ENCODE measurements at places on chromosomes 11 and 22.
A peak's percentile ranks its signal among the peaks of the same experiment; 100 is the strongest.

- peak; percentile 99 for DNase-seq
Measured at GRCh38 chr11:66970807-66971442, 4.2 kb upstream of the C11orf86 start.

DNA sequence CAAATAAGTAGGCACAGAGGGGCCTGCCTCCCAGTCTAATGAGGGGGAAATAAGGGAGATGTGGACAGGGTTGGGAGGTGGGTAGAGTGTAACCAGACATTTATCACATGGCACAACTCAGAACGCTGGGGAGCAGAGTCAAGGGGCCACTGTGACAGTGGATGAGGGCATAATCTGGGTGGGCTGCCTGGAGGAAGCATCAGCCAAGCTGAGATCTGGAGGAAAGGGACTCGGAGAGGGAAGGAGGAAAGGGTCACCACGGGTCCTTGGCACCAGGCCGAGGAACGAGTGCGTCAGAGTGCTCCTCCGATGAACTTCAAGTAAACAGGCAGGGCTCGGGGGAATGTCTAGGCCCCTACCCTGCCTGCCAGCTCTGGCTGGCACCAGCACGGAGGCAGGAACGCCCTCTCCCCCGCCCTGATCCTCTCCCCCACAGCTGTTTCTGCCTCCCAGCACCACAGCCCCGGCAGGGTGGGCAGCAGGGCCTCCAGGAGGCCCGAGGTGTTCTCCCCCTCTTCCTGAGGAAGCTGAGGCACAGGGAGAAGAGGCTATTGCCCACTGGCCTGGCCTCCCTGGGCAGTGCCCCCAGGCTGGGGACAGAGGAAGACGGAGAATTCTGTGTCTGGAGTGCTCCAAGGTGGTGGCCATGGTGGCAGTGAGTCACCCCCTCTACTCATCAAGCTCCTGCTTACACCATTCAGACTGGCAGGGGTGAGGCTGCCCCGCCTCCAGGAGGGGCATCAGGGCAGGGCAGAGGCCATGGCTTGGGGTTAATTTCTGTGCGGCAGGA is 4.2 kb downstream of the ALDH3B1 start:
- DNase-seq: peak; percentile 81

DNA sequence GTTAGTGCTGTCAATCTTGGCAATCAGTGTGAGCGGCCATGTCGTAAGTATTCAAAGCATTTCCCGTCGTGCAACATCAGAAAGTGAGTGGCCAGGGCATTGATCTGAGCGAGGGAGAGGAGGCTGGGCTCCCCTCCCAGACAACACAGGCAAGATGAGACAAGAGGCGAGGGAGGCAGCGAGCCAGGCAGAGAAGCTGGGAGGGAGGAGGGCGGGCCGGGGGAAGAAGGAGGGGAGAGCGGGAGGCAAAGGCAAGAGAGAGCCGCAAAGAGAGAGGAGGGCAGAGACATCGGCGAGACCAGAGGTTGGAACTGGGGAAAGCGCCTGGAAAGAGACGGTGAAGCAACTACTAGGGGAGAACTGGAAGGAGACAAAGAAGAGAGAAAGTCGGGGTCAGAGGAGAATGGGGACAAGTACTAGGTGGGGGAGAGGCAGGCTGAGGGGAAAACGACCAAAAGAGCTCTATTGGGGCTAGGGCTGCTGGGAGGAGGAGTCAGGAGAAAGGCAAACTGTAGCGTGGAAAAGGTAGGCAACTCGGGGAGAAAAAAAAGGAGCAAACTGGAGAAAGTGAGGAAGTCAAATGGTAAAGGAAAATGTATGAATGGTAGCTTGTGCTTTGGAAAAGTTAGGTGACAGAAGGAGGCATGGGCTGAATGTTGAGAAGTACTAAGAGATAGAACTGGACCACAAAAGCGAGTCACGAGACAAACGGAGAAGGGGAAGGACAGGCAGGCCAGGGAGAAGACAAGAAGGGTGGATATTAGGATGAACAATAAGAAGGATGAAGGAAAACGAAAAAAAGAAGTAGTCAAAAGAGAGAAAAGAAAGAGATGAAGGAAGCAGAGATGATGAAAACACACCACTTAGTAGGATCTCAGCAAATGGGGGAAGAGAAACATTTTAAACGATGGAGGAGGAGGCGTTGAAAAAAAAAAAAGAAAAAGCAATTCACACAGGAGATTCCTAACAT is 130.5 kb upstream of the C11orf58 start:
- DNase-seq: peak; percentile 71

DNA sequence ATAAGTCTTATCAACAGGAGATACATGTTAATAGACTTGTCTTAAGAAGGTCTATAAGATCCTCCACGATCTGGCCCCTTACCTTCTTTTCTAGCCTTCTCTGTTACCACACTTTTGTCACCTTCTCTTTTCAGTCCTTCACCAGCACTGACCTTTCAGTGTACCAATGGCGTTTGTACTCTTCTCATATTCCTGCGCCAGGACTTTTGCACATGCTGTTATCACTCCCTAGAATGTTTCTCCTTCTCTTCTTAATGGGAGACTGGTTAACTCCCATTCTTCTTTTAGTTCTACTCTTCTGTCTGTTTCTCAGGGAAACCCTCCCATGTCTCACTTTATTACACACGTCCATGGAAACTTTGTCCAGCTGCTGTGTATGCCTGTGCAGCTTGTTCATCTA is 4.4 kb upstream of the EED start:
- DNase-seq: no peak

GRCh38 chr11:106457727-106458126 is 380.3 kb downstream of the AASDHPPT start:
- DNase-seq: peak; percentile 15

DNA sequence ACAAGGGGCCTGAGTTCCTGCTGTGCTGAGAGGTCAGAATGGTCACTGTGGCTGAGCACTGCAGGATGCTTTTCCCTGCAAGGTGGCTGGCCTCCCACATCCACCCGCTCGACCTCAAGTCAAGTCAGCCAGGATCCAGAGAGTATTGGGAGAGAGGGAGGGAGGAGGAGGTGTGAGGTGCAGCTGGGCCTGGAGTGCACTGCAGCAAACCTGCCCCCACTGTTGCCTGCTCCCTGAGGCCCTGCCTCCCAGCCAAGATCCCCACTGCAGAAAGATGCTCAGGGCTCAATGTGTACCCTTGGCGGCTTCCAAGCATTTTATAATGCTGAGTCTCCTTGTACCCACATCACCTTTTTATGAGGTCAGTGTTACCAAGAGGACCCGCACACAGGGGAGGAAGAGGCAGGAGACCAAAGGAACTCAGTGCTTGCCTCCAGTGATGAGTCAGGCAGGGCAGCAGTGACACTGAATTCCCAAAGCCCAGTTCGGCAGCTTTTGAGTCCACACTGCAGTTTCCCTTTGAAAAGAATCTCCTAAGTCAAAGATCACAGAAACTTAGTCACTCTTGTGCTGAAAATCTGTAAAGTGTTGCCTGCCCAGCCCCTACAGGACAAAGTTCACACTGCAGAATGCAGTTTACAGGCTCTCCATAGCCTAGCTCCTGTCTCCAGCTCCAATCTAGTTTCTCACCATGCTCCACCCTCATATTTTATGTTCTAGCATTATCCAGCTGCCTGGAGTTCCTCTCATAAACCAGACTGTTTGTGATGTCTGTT is 3.1 kb downstream of the ENDOD1 start:
- DNase-seq: peak; percentile 82

- no peak for DNase-seq
Measured at GRCh38 chr11:26936109-26936508, 57.8 kb upstream of the FIBIN start.

Measured in kidney glomerular epithelial cell (primary cell).